Activated T-helper 2 cell treated with anti-CD3 and anti-CD28 coated beads, Interferon-gamma antibody, Interleukin-2, Interleukin-4, amounts not matched to agents 10 μg/mL and 5 μg/mL and 100 μg/mL, durations not matched to agents 14 hours and 24 hours and 36 hours (primary cell): ENCODE measurements at places on chromosomes 11 and 22. TPM values are rescaled to one million over a fixed set of nuclear protein-coding genes. Genes with fewer than 3 reads are reported as not detected.
A peak's percentile ranks its signal among the peaks of the same experiment; 100 is the strongest.

GRCh38 chr22:37263966-37264887 lies 18.1 kb upstream of the CYTH4 start:
- H3K27ac ChIP-seq = no peak overlapping the region
- H3K4me1 ChIP-seq = peaks cover 33% of the 10 kb centered on the region
- no peak overlapping the region for H3K4me3 ChIP-seq
- H3K27me3 ChIP-seq = peaks cover 6% of the 10 kb centered on the region
- no peak for DNase-seq
- H3K36me3 ChIP-seq = no peaks in the 10 kb centered on the region

- no peak overlapping the region for H3K27ac ChIP-seq
- H3K27me3 ChIP-seq = no peaks in the 10 kb centered on the region
- no peaks in the 10 kb centered on the region for H3K4me1 ChIP-seq
- DNase-seq = no peak
Measured at GRCh38 chr11:23124249-23124648, 264.0 kb upstream of the CCDC179 start.

GRCh38 chr11:59773083-59773440 lies 17.9 kb downstream of the STX3 start:
- peak overlapping the region; percentile 29 for H3K27ac ChIP-seq
- no peak for DNase-seq
- peaks cover 55% of the 10 kb centered on the region for H3K4me1 ChIP-seq
- no peak overlapping the region for H3K4me3 ChIP-seq
- no peaks in the 10 kb centered on the region for H3K27me3 ChIP-seq

OR52E8 gene
- total RNA-seq = not detected in 2 replicates

OR51B5 gene
- total RNA-seq = not detected in 2 replicates

PDGFD gene
- not detected in 2 replicates for total RNA-seq

MMP1 gene
- total RNA-seq = not detected in 2 replicates

PGA3 gene
- total RNA-seq = not detected in 2 replicates

DNA sequence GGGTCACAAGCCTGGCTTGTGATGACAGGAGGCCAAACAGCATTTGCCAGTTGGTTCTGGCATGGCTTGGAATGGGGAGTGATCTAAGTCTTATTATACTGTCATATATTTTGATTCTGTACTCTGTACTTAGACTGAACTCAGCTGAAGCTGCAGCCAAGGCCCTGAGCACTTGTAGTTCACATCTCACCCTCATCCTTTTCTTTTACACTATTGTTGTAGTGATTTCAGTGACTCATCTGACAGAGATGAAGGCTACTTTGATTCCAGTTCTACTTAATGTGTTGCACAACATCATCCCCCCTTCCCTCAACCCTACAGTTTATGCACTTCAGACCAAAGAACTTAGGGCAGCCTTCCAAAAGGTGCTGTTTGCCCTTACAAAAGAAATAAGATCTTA lies 843 bp downstream of the OR56B1 start:
- DNase-seq = no peak
- H3K27me3 ChIP-seq = peaks cover 3% of the 10 kb centered on the region
- H3K36me3 ChIP-seq = no peaks in the 10 kb centered on the region
- H3K27ac ChIP-seq = no peak overlapping the region
- H3K4me3 ChIP-seq = no peak overlapping the region
- H3K4me1 ChIP-seq = peaks cover 2% of the 10 kb centered on the region

DNA sequence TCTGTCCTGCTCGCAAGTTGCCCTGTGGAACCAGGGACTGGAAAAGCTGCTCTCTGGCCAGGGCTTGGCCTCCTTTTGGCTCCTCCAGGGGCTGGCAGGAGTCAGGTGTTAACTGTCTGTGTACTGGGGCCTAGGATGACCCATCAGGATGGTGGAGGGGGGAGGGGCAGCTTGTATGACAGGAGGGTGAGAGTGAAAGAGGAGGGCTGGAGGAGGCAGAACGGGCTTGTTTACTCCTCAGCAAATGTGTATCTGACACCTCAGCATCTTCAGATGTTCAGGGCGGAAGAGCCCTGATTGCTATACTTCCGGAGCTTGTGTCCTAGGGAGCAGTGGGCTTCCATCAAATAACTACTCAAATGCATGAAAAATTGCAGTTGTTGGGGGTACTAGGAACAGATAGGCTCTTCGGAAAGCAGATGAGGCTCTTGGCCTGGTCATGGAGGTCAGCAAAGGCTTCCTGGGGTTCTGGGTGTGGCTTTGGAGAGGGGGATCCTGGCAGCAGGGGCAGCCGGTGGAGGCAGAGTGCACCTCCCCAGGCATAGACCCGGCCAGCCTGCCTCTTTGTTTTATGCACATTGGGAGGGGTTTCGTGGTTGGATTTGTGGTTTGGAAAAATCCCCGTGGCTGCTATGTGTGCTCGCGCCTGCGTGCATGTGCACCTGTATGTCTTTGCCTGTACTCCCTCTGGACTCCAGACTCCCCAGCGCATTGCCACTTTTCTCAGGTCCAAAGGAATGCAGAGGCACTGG lies 31.2 kb downstream of the CD82 start:
- H3K36me3 ChIP-seq = peaks cover 89% of the 10 kb centered on the region
- DNase-seq = peak; percentile 78
- H3K4me3 ChIP-seq = peak overlapping the region; percentile 71
- H3K27me3 ChIP-seq = no peaks in the 10 kb centered on the region

DNA sequence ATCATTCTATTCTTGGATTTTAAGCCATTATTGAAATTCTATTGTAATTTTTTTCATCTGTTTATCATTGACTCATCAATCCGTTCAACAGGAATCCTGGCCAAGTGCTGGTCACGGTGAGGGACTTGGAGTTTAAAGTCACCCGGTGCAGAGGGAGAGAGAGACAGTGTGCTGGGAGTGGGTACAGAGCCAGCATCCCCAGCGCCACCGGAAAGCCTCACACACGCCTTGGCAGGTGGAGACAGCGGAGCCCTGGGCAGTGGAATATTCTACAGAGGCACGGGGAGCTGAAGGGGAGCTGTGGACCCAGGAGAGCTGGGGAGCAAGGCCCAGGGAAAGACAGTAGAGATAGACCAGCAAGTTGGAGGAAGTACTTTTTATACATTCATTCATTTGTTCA lies 787.6 kb downstream of the BRD1 start:
- no peaks in the 10 kb centered on the region for H3K27me3 ChIP-seq
- no peak overlapping the region for H3K4me3 ChIP-seq
- no peak overlapping the region for H3K27ac ChIP-seq

SMIM35 gene
- total RNA-seq = 1.7 and 1.9 TPM in 2 replicates

DNA sequence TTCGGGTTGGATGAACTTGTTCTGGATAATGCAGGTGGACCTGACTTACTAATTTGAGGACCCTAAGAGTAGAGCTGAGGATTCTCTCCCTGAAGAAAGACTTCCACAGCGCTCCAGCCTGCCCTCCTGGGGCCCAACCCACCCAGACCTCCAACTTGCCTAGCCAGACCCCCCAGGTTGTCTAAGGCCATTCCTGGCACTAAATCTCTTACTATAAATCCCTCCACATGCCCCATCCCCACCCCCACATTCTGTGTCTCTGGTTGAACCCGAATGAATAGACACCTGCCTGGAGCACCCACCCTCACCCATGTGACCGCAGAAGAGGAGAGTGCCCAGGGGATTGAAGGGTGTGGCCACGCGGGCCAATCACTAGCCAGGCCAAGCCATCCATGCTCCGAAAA lies 1480.0 kb downstream of the TBC1D22A start:
- H3K4me1 ChIP-seq = peaks cover 4% of the 10 kb centered on the region
- H3K4me3 ChIP-seq = no peak overlapping the region
- no peaks in the 10 kb centered on the region for H3K36me3 ChIP-seq
- H3K27me3 ChIP-seq = no peaks in the 10 kb centered on the region
- DNase-seq = no peak

GRCh38 chr11:12518606-12519385 lies 141.4 kb downstream of the PARVA start:
- H3K36me3 ChIP-seq = no peaks in the 10 kb centered on the region
- H3K4me1 ChIP-seq = no peaks in the 10 kb centered on the region
- no peak overlapping the region for H3K4me3 ChIP-seq
- H3K27ac ChIP-seq = no peak overlapping the region
- no peak for DNase-seq

DNA sequence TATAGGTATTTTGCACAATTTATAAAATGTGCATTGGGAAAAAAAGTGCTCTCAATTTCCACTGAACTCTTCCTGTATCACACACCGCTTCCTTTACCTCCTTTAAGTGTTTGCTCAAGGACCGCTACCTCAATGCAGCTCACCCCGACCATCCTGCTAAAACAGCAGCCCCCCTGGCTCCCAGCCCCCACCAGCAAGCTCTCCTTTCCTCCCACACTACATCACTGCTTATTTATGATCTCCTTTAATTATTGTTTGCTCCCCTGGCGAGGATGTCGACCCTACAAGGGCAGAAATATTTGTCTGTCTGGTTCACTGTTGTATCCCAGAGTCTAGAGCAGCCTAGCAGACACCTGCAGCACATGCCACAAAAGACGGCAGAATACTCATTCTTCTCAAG lies 10.0 kb downstream of the SHANK2 start:
- no peak overlapping the region for H3K4me3 ChIP-seq
- no peaks in the 10 kb centered on the region for H3K4me1 ChIP-seq
- H3K27me3 ChIP-seq = peaks cover 3% of the 10 kb centered on the region

- no peaks in the 10 kb centered on the region for H3K27me3 ChIP-seq
- no peak overlapping the region for H3K27ac ChIP-seq
- peaks cover 17% of the 10 kb centered on the region for H3K36me3 ChIP-seq
- H3K4me1 ChIP-seq = peaks cover 44% of the 10 kb centered on the region
Measured at GRCh38 chr22:42892156-42892555, 35.1 kb upstream of the ARFGAP3 start.

GRCh38 chr22:29886596-29886995 lies 3.6 kb downstream of the MTMR3 start:
- peaks cover 3% of the 10 kb centered on the region for H3K36me3 ChIP-seq
- DNase-seq = no peak
- no peak overlapping the region for H3K27ac ChIP-seq
- H3K27me3 ChIP-seq = peaks cover 2% of the 10 kb centered on the region
- H3K4me1 ChIP-seq = peaks cover 10% of the 10 kb centered on the region

- no peak for DNase-seq
- H3K4me3 ChIP-seq = no peak overlapping the region
- H3K27me3 ChIP-seq = no peaks in the 10 kb centered on the region
- peaks cover 51% of the 10 kb centered on the region for H3K36me3 ChIP-seq
- no peak overlapping the region for H3K27ac ChIP-seq
Measured at GRCh38 chr11:78450866-78451265, 33.2 kb upstream of the GAB2 start.

GRCh38 chr22:28581016-28581415 lies 98.6 kb downstream of the TTC28 start:
- no peak for DNase-seq
- no peak overlapping the region for H3K27ac ChIP-seq
- H3K4me1 ChIP-seq = no peaks in the 10 kb centered on the region
- H3K4me3 ChIP-seq = no peak overlapping the region

DNA sequence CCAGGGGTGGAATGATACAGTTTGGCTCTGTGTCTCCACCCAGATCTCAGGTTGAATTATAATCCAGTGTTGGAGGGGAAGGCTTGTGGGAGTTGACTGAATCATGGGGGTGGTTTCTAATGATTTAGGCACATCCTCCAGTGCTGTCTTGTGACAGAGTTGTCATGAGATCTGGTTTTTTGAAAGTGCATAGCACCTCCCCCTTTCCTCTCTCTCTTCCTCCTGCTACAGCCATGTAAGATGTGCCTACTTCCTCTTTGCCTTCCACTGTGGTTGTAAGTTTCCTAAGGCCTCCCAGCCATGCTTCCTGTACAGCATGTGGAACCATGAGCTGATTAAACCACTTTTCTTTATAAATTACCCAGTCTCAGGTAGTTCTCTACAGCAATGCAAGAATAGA lies 45.1 kb downstream of the THAP12 start:
- H3K4me1 ChIP-seq = peaks cover 18% of the 10 kb centered on the region
- H3K27me3 ChIP-seq = no peaks in the 10 kb centered on the region

TP53I11 gene
- total RNA-seq = 4.6 and 5.0 TPM in 2 replicates

GRCh38 chr11:129721685-129722084 lies 94.0 kb upstream of the TMEM45B start:
- no peak overlapping the region for H3K27ac ChIP-seq
- DNase-seq = no peak
- H3K36me3 ChIP-seq = no peaks in the 10 kb centered on the region
- peaks cover 3% of the 10 kb centered on the region for H3K4me1 ChIP-seq
- H3K27me3 ChIP-seq = no peaks in the 10 kb centered on the region
- no peak overlapping the region for H3K4me3 ChIP-seq

ABCG4 gene
- total RNA-seq = 0.11 and 0.16 TPM in 2 replicates

- no peak overlapping the region for H3K4me3 ChIP-seq
- H3K27ac ChIP-seq = no peak overlapping the region
- no peaks in the 10 kb centered on the region for H3K36me3 ChIP-seq
- no peak for DNase-seq
- H3K27me3 ChIP-seq = peaks cover 13% of the 10 kb centered on the region
Measured at GRCh38 chr11:35579557-35580396, 38.5 kb upstream of the FJX1 start.

- no peaks in the 10 kb centered on the region for H3K27me3 ChIP-seq
- no peak for DNase-seq
- H3K27ac ChIP-seq = peak overlapping the region; percentile 21
- H3K4me1 ChIP-seq = peaks cover 31% of the 10 kb centered on the region
- peaks cover 26% of the 10 kb centered on the region for H3K36me3 ChIP-seq
Measured at GRCh38 chr22:24146194-24146616, 35.1 kb upstream of the SUSD2 start.

DNA sequence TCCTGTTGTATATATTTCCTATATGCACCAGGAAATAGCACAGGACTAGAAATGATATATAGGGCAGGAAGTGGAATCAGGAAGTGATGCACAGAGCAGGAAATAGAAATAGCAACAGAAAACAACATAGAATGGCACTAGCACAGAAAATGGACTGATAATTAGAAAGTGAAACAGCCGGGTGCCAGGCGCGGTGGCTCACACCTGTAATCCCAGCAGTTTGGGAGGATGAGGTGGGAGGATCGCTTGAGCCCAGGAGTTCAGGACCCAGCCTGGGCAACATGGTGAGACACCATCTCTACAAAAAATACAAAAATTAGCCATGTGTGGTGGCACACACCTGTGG lies 10.0 kb upstream of the RELT start:
- H3K27me3 ChIP-seq = no peaks in the 10 kb centered on the region
- DNase-seq = no peak
- no peaks in the 10 kb centered on the region for H3K36me3 ChIP-seq
- H3K4me1 ChIP-seq = peaks cover 20% of the 10 kb centered on the region

SIAE gene
- 5.0 and 5.2 TPM in 2 replicates for total RNA-seq

DMC1 gene
- total RNA-seq = 10.8 and 13.6 TPM in 2 replicates

DNA sequence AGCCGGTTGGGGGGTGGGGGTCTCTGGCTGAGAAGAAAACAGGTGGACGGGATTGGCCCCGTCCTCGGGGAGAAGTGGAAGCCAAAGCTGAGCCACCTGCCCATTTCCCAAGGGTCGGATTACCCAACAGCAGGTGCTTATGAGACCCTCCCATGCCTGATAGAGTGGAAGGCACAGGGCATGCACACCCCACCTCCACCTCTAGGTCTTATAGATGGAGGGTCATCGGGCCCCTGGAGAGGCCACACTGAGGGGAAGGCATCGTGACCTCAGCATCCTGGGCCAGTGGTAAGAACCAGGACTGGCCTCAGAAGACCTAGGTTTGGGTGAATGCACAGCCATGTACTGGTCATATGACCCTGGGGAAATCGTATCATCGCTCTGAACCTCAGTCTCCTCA lies 85.9 kb downstream of the BUD13 start:
- no peaks in the 10 kb centered on the region for H3K4me1 ChIP-seq
- DNase-seq = no peak
- peaks cover 7% of the 10 kb centered on the region for H3K27me3 ChIP-seq

PPARA gene
- 14.0 and 14.5 TPM in 2 replicates for total RNA-seq
